ENCODE measurements at places on chromosomes 5 and 9. TPM values are rescaled to one million over a fixed set of nuclear protein-coding genes. Genes with fewer than 3 reads are reported as not detected.

The DNAJC21 gene
- total RNA-seq, result 65.7 TPM

The C9orf40 gene
- 5.3 TPM for total RNA-seq

The HSD17B4 gene
- 168 TPM for total RNA-seq

The GLRA1 gene
- not detected for total RNA-seq

The HACD4 gene
- total RNA-seq, result 0.14 TPM

The PPIP5K2 gene
- 31.0 TPM for total RNA-seq

The TSSK1B gene
- 1.4 TPM for total RNA-seq

The NSUN2 gene
- total RNA-seq, result 57.2 TPM

The PRSS3 gene
- 1.0 TPM for total RNA-seq

The SYNPO gene
- total RNA-seq, result 1.3 TPM

The BAAT gene
- total RNA-seq, result 0.17 TPM

The PLAC8L1 gene
- not detected for total RNA-seq

The SPATA31E1 gene
- not detected for total RNA-seq

The TRPM3 gene
- total RNA-seq, result 0.17 TPM

The TMC1 gene
- total RNA-seq, result not detected

The STC2 gene
- total RNA-seq, result 200 TPM

The DNM1 gene
- 0.67 TPM for total RNA-seq

The PARP8 gene
- 29.6 TPM for total RNA-seq

The ENTREP1 gene
- 5.0 TPM for total RNA-seq

The GAPT gene
- total RNA-seq, result not detected

The EFNA5 gene
- 27.0 TPM for total RNA-seq

The ZNF782 gene
- total RNA-seq, result 3.7 TPM

The TRIM36 gene
- total RNA-seq, result 2.8 TPM

The ADAMTSL2 gene
- total RNA-seq, result not detected

The FER gene
- total RNA-seq, result 41.3 TPM

The RELL2 gene
- total RNA-seq, result 5.7 TPM

The ANKRD34B gene
- total RNA-seq, result not detected

The IQGAP2 gene
- 0.83 TPM for total RNA-seq

Measured in mammary epithelial cell (primary cell).